ENCODE measurements at places on chromosomes 12 and 14.

DNA sequence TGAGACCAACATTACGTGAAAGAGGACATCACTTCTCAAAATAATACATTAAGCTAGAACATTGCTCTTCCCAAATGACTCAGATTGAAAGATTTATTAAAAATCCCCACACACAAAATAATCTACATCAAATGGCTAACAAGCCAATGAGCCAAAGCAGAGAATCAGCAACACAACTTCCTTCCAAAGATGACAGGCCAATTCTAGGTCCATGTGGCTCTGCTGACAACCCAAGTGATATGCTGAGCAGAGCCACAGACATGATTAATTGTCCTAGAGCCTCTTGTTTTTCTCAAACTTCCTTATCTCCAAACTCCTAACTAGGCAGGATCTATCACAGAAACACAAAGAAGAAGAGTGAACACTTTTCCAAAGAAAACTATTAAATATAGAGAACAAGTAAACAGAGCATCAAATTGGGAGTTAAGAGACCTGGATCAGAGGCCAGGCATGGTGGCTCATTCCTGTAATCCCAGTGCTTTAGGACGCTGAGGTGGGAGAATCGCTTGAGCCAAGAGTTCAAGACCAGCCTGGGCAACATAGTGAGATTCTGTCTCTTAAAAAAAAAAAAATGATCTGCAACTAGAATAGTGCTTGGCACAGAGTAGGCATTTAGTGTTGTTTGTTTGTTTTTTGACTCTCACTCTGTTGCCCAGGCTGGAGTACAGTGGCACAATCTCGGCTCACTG lies 38.5 kb downstream of the SENP1 start:
- DNase-seq, result no peak

GRCh38 chr12:124466216-124467128 lies 100.9 kb downstream of the NCOR2 start:
- DNase-seq, result no peak

GRCh38 chr12:121576851-121577391 lies 3.9 kb downstream of the KDM2B start:
- peak; percentile 60 for DNase-seq

GRCh38 chr12:88884600-88884999 lies 304.3 kb upstream of the KITLG start:
- no peak for DNase-seq

- no peak for DNase-seq
Observed at GRCh38 chr14:93318927-93319326, 13.9 kb downstream of the BTBD7 start.

DNA sequence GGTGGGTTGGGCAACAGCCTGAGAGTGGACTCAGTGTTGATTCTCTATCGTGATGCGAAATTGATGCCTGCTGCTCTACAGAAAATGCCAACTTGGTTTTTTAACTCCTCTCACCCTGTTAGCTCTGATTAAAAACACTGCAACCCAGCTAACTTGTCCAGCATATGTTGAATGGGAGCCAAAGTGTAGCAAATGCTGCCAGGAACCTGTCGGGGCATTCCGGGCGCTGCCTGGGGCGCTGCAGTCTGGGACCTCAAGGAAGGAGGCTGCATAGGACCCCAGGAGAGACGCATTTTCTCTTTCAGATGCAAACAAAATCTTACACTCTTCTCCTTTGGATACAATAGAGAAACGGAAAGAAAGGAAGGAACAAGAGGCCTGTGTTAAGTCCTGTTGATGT lies 3.9 kb downstream of the B3GNT4 start:
- no peak for DNase-seq

DNA sequence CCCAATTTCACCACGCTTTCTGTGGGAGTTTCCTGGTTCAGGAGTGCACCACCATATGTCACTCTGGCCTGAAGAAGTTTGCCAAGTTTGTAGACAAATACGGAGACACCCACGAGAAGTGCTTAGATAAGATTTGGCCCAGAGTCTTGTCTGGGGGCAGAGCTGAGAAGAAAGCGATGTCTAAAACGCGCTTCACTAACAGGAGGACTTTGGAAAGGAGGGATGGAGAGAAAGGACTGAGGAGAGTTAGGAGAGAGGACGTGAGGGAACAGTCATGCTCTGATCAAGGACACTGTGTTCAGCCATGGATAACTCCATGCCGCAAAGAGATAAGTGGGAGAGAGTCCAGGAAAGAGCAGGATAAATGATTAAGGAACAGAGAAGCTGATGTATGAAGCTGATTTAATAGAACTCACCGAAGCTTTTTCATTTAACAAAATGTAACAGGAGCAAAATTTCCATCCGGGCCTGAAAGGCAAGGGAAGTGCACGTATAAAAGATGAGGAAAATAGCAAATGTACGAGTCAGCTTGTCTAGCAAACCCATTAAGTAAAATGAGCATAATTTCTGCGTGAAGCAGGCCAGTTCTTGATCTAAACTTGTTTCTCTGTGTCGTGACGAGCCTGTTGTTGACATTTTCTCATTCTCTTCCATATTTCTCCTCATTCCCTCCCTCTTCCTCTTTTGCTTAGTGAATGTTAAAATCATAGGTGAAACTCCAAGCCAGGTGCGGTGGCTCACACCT lies 23.4 kb upstream of the MAP3K9 start:
- DNase-seq, result no peak

DNA sequence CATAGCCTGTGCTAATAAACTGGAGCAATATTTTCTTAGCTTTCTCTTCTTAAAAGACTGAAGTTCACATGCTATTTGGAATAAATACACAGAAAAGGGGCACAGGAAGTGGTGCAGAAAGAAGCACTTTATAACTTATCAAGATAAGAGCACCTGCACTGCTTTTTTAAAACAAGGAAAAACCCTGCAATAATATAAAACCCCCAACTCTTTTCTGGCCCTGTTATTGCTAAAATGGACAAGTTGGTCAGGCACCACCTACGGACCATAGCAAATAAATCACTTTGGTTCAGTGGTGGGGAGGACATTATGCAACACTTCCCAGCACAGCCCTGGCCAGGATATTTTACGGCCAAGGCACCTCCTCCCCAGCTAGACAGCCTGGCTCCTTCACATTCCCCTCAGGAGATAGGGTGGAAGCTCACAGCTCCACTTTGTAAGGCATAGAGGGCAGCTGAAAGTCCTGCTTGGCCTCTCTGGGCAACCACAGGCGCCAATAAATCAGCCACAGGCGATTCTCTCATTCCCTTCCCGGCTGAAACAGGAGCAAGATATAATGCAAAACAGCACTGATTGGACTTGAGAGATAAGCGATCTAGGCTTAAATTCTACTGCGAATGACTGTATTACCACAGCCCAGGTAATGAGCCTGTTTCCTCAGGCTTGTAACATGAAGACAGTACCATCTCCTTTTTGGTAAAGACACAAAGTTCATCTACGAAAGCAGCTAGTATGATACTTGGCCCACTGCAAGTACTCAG lies 2.0 kb downstream of the ZBTB25 start:
- peak; percentile 89 for DNase-seq

DNA sequence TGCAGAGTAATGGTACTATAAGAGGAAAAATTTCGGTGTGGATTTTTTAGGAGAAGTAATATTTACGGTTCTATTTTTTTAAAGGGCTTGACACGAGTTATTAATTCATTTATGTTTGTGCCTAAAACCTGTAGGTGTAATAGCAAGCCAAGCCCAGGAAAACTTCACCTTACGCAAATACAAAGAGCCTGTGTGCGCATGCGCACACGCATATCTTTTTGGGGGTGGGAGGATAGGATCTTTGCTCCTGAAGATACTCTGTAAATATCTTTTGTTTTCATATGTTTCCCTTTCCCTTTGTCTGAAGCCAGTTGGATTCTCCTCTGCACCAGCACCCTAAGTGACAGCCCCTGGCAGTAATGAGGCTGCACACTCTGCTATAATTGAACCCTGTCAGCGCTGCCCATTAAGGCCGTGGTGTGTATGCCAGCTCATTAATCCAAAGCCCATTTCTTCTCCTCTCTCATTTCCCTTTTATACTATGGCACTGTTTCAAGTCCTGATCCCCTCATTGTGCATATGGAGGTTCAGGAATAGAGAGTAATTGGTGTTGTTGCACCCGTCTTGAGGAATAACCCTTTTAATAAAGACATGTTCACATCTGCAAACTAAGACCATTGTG lies 327.2 kb upstream of the E2F7 start:
- DNase-seq, result no peak

DNA sequence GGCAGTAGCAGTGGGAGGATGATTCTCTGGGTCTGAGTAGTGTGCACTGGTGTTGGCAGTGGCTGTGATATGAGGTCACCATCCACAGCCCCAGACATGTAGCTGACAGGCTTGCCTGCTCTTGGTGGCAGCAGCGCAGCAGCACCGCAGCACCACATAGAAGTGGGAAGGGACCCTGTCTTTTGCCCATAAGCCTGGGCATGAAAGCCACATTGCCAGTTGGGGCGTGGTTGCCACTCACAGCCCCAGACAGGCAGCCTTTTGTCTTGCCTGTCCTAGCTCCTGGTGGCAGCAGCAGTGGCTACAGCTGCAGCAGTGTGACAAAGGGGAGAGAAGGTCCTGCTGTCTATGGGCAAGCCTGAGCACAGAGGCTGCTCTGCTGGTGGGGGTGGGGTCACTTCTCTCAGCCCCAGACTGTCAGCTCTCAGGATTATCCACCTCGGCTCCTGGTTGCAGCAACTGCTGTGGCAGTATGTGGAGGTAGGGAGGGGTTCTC lies 71.5 kb downstream of the BRMS1L start:
- DNase-seq, result peak; percentile 28

DNA sequence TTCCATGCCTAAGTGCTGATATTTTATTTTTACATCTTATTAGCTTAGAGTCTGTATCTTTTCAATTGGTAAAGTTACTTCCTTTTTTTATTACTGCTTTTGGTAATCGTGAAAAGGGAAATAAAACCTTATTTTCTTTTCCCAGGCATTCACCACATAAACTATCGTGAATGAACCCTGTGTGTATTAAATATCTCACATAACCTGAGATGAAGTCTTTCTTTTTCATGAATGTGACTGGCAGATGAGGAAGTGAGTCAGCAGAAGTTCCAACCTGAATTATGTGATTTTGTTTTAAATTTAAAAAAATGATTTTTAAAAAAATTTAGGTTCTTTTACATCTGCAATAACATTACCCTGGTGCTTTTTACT lies 26.0 kb downstream of the MYBPC1 start:
- DNase-seq, result no peak

DNA sequence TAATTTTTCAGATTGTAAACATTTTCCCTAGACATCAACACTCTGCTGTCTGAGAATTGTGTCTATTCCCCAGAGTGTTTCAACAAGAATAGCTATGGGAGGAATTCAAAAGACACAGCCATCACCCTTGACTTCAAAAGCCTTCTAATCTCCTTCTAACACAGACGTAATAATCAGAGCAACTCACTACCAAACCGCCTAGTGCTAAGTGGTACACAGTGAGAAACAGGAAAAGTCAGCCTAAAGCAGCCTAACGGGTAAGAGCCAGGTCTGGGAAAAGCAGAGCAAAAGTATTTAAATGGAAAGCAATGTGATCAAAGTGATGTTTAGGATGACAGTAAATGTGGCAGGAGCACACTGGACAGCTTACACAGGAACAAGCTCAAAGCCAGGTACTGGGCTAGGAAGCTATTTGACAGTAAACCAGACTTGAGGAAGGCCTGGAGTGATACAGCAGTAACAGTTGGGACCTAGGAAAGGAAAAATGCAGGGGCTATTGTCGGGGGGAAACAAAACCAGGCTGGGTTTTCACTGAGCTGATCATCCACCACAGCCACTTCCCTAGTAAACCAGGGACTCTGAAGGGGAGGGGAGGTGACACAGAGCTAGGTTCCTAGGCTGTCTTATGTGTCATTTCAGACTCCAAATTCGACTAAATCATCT lies 29.4 kb downstream of the CORO1C start:
- no peak for DNase-seq

- DNase-seq, result no peak
Observed at GRCh38 chr12:80791863-80792262, 75.2 kb downstream of the MYF5 start.

DNA sequence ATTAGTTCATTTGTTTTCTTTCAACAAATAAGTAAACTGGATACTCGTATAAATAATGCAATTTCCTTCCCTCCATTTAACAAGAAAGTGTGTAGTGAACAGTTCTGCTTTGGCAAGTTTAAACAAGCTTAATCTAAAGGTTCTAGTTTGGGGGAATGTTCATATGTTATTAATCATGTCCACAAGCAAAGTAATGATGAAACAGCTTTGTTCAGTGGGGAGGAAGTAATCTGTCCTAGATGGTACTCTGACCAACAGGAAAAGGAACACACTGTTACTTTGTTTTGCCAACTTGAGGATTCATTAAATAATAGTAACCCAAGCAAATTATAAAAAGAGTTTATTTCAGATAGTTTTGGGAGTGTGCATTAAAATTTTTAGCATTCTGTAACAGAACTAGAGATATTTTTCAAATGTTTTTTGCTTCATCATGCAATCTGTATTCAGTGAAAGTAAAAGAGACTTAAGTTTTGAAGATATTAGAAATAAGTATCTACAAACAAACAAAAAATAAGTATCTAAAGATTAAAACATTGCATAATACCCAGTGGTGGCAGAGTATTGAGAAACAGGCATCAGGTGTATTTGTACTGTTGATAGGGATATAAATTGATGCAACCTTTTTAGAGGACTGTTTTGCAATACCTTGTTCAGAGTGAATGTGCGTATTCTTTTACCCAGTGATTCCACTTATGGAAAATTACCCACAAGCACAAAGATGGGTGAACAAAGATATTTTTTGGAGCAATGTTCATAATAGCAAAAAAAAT lies 61.1 kb downstream of the RAB35 start:
- no peak for DNase-seq

GRCh38 chr12:4530982-4531586 lies 7.6 kb upstream of the RAD51AP1 start:
- no peak for DNase-seq

GRCh38 chr12:85448548-85449139 lies 168.6 kb downstream of the ALX1 start:
- peak; percentile 11 for DNase-seq

GRCh38 chr12:62146318-62146717 lies 113.9 kb upstream of the USP15 start:
- no peak for DNase-seq

Data from NCI-H526 (cell line).